T follicular helper cell (primary cell): ENCODE measurements at places on chromosomes 12 and 14.

GRCh38 chr12:31876568-31877424 is 82.4 kb upstream of the RESF1 start:
- DNase-seq, result no peak

- no peak for DNase-seq
These were observed 12.4 kb downstream of the ANKRD9 start for GRCh38 chr14:102496958-102497744.

DNA sequence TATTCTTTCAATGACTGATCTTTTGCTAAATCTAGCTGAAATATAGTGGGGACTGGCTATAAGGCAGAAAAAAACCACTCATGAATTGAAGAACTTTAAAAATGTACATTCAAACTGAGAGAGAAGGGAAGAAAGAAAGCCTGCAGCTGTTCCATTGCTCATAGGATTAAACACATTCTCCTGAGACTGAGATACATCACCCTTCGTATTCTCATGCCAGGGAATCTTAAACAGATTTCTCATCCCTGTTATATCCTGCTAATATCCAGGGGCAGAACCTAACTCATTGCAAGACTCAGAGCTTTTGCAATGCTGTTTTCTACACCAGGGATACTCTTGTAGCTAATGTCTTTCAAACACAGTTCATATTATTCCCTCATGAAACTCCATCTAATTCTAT is 67.2 kb upstream of the ACSS3 start:
- no peak for DNase-seq

DNA sequence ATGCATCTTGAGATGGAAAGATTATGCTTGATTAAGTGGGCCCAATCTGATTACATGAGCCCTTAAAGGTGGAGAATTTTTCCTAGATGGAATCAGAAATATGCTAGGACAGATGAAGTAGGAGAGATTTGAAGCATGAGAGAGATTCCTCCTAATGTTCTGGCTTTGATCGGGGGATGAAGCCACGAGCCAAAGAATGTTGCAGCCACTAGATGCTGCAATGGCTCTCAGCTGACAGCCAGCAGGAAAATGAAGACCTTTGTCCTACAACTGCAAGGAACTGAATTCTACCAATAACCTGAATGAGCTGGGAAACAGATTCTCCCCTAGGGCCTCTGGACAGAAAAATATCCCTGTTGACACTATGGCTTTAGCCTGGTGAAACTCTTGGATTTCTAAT is 82.6 kb upstream of the ATP2B1 start:
- DNase-seq, result no peak

GRCh38 chr12:120314220-120314619 is 12.1 kb downstream of the SIRT4 start:
- no peak for DNase-seq

DNA sequence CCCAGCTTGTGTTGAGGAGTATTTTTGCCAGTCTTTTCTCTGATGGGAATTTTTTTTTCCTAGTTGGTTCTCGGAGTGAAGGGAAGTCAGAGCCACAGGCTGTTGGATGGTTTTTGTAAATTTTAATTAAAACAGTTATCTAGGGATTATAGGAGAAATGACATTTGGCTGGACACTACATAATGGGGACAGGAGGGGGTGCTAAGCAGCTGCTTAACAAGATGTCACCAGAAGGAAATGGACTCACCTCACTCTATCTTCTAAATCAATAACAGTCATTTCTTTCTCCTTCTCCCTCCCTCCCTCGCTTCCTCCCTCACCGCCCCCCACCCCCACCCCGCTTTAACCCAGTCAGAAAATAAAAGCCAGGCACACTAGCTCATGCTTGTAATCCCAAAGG is 93.4 kb upstream of the TMEM233 start:
- no peak for DNase-seq
